Occipital lobe (tissue), 3 donors: ENCODE measurements at places on chromosomes 11 and 22. TPM values are rescaled to one million over a fixed set of nuclear protein-coding genes. Genes with fewer than 3 reads are reported as not detected.

DNA sequence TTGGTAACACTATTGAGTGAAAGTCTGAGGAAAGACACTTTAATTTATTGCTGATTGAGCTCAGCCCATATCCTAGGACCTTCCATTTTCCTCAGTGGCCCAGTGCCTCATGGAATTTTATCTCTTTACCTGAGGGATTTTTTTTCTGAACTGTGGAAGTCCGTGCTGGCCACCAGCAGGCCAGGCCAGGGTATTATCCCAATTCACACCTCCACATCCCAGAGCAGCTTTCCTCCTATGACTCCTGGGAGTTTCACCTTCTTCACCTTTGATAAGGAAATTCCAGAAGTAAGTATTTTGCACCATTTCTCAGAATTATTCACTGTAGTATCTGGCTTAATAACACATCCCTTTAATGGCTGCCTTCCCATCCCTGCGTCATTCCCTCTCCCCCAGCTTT, 13.0 kb upstream of the RRAS2 start:
- DNase-seq = no peak

DNA sequence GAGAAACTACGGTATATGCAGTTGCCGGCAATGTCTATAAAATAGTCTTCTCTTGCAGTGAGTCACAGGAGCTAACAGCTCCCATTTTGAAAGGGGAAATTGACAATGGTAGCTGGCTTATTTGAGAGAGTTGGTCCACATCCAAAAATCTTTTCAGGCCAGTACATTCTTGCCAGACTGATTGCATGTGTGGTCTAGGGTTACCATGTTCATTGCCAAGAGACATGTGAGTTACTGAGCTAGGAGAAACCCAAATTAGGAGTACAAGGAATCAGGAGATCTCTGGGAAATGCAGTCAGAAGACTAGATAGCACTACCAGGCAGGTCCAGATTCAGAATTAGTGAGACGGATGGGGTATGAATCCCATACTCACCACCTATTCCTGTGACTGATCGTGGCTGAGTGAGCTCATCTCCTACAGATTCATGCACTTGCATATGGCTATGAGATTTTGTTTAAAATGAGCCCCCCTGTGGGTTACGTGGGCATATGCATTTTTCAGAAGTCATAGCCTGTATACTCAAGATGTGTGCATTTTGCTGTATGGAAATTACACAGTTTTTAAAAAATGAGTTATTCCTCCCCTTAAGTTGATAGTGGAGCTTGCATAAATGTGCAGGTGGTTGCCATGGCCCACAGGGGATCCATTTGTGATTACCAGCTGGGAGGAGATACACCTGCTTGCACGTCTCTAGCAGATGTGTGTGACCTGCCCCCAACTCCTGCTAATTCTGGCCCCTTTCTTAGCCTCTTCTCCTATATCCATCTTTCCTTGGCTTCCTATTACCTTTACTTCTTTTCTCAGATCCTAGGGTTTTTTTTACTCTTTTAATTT, 102.7 kb downstream of the COMMD9 start:
- no peak for DNase-seq

KDM4E gene
- total RNA-seq = not detected

GRCh38 chr22:46998331-46998730, 235.9 kb downstream of the TBC1D22A start:
- DNase-seq = no peak

PLAAT5 gene
- 3.1 TPM for total RNA-seq

GRCh38 chr11:62233730-62234129, 8.3 kb upstream of the SCGB1D2 start:
- DNase-seq = no peak

GRCh38 chr11:118527109-118527508, at the start of gene TTC36:
TTC36 (plus strand) TSS chr11:118527474; CDS start chr11:118527495, 21 bp downstream.
- DNase-seq = no peak

SLC36A4 gene
- total RNA-seq = 38.1 TPM

DNA sequence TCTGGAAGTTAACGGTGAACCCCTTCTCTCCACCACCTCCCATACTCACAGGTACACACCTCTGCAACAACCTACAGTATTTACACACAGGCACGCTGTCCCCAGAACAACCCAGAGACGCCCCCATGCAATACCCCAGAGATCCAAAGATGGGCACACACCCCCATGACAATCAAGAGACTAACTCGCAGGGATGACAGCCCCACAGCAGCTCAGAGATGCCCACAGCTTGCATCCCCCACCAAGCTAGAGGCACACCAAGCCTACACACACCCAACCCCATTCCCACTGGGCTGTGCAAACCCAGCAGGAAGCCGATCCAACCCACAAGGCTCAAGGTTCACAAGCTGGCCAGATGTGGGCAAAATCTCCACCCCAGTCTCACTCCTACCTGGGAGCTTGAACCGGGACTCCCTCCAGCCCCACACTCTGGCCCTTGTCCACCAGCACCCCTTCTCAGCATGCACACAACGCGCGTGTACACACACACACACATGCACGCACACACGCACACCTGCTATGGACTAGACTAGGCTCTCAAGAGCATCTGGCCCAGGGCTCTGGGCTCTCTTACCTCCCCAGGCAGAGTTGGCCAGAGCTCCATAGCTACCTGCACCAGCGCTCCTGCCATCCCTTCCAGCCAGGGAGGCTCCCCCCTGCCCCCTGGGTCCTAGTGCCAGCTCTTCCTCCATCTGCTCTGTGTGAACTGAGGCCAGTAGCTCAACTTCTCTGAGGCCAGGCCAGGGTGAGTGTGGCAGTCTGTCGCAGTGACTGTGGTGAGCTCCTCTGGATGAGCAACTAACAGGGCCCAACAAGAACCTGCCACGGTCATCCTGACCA, 11.5 kb downstream of the STARD10 start:
- no peak for DNase-seq

DNA sequence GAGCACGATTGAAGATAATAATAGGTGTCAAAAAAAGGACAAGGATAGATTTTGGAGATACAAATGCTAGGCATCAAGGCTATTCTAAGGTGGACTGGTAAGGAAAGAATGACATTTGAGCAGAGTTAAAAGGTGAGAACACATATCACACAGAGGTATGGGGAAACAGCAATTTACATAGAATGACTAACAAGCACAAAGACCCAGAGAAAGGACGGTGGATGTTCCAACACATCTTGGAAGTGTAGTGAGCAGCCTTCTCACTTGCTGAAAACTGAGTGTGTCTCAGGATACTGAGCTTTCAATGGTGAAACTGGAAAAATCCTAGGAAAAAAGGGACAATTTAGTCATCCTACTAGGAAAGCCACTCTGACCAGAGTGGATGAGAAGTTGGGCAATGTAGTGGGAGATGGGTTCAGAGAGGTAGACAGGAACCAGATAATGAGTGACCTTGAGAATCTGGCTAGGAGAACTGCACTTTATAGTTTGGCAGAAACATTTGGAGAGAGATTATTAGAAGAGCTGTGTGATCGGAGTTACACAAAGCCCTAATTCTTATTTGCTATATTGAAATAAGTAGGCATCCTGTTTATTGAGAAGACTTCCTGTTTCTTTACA, 706.0 kb downstream of the KCNA4 start:
- DNase-seq = no peak

NUDT8 gene
- 0.62 TPM for total RNA-seq

KDM4D gene
- 1.9 TPM for total RNA-seq

- DNase-seq = peak; percentile 9
These were observed 19.7 kb downstream of the RAB30 start for GRCh38 chr11:83051760-83052671.

MN1 gene
- 24.8 TPM for total RNA-seq

- no peak for DNase-seq
These were observed 757.5 kb downstream of the NELL1 start for GRCh38 chr11:21426931-21427330.

DNA sequence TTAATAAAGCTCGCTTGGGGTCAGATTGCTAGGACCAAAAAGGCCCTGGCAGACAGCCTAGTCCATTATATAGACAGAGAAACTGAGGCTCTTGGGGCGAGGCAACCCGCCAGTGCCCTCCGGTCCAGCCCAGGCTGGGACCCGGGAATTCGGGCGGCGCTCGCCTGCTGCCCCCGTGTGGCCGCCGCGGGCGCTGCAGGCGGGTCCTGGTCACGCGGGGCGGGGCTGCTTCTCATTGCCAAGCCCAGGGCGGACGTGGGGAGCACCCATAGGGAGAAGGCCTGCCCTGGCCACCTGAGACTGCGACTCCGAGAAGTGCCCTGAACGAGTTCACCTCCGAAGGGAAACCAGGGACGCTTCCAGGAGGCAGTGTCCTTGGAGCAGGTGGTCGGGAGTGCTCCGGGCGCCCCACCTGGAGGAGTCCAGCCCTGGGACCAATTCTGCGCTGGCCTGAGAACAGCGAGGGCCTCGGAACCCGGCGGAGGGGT, 36.0 kb upstream of the CSNK1E start:
- peak; percentile 20 for DNase-seq

DNA sequence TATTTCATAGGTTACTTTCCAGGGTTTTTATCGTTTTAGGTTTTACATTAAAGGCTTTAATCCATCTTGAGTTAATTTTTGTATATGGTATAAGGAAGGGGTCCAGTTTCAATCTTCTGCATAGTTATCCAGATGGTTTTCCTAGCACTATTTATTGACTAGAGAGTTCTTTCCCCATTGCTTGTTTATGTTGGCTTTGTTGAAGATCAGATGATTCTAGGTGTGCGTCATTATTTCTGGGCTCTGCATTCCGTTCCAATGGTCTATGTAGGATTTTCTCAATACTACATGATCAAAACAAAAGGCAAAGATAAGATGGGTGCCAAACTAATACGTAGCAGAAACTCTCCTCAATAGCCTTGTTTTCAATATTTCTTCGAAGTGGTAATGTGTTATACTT, 14.3 kb upstream of the RIC3 start:
- no peak for DNase-seq

ZBTB44 gene
- 180 TPM for total RNA-seq

AQP11 gene
- total RNA-seq = 5.9 TPM

- DNase-seq = no peak
These were observed 143.4 kb downstream of the CRYBB2 start for GRCh38 chr22:25362883-25363240.

DNA sequence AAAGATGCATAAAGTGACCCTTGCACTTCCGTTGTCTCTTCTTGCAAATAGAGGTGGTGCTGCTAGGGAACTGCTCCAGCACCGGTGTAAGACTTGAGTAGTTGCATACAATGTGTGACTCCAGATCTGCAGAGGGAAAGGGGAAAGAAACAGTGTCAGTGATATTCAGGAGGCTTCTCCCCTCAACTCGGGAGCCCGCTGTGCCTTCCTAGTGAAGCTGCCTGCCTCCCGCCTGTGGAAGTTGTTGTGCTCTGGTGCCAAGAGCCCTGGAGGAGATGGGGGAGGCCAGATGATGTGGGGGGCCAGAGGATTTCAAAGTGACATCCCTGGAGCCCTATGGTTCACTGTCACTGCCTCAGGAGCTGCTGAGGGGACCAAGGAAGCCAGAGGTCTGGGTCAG, 30.4 kb downstream of the RELT start:
- DNase-seq = no peak

INS gene
- not detected for total RNA-seq

- no peak for DNase-seq
These were observed 1.9 kb upstream of the CYB5R3 start for GRCh38 chr22:42651134-42651533.

GRCh38 chr11:3058753-3059664, 1.8 kb upstream of the CARS1 start:
- no peak for DNase-seq

- no peak for DNase-seq
These were observed 403.5 kb upstream of the LUZP2 start for GRCh38 chr11:24093375-24093774.

- DNase-seq = no peak
These were observed 134.4 kb downstream of the APOL5 start for GRCh38 chr22:35852076-35852475.
